ENCODE measurements at places on chromosomes 2 and 18.
A peak's percentile ranks its signal among the peaks of the same experiment; 100 is the strongest.

- no peak for DNase-seq
Measured at GRCh38 chr2:160242893-160243564, 43.0 kb upstream of the ITGB6 start.

- no peak for DNase-seq
Measured at GRCh38 chr2:217035967-217036366, 176.1 kb upstream of the TNP1 start.

GRCh38 chr2:162092658-162093556 is 18.9 kb upstream of the DPP4 start:
- DNase-seq = peak; percentile 16

DNA sequence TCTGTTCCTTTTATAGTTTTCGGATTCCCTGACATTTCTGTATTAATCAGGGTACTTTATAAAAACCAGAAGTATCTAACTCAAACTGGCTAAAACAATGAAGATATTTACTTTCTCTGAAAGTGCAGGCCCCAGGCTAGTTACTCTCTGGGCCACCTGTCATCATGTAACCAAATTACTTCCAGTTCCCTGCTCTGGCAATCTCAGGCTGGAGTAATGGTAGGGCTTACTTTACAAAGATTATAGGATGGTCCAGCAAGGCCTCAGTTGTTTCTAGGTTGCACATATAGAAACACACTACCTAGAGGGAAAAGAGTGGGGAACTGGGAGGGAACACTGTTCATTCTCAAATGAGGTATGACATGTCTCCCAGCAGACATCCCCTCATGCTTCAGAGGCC is 74.8 kb downstream of the CHST9 start:
- no peak for DNase-seq

DNA sequence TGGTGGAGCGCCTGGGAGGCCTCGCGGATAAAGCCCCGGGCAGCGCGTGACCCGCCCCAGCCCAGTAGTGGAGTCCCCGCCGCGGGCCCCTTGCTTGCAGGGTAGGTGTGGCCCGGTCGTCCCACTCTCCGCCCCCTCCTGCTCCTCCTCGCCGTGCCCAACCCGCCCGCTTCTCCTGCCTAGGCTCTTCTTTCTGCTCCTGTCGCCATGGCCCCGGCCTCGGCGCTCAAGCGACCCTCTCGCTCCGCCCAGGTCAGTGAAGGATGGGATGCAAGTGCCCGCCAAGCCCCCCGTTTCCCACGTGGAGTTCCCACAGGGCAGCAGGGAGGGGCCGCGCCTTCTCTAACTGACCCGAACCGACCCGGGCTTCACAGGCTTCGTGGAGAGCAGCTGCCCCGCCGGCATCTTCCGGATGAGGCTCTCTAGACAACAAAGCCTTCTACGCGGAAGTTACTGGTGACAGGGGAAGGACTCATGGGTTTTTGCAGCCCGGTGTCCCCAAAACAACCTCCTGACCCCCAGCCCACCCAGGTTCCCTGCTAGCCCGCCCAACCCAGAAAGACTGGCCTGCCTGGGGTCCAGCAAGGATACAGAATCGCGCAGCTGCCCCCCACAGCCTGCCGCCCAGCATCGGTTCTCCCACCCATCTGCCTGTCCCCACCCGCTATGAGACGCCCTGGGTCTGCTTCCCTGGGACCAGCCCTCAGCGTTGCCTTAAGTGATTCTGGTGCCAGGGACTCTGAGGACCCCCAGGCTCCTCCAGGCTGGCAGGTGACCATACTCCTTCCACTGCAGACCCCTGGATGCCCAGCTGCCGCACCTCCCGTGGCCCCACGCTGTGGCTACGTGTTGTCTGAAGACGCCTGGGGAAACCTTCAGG is 32.8 kb downstream of the TTC32 start:
- no peak for DNase-seq

DNA sequence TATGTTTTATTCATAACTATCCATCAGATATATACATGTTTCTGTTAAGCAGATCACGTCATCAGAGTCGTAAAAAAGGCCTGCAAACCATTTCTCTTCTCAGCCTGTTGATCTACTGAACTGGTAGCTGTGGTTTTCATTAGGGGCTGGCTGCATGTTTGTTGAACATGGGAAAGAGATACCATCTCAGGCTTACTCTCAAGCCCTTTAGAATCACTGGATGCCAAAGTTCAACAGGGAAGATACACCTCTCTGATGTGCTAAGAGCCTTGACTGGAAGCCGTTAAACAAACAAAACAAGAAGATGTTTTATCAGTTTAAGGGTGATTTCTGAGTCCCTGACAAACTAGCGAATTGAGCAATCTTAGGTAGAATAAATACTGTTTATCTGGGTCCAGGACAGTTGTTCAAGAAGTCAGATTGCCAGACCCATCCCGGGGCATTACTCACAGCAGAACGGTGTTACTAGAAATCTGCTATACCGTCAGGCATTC is 94.5 kb upstream of the LMAN1 start:
- no peak for DNase-seq

GRCh38 chr2:98469862-98470544 is 25.3 kb downstream of the INPP4A start:
- DNase-seq = no peak

- no peak for DNase-seq
Measured at GRCh38 chr2:37827911-37828511, 97.1 kb upstream of the RMDN2 start.

DNA sequence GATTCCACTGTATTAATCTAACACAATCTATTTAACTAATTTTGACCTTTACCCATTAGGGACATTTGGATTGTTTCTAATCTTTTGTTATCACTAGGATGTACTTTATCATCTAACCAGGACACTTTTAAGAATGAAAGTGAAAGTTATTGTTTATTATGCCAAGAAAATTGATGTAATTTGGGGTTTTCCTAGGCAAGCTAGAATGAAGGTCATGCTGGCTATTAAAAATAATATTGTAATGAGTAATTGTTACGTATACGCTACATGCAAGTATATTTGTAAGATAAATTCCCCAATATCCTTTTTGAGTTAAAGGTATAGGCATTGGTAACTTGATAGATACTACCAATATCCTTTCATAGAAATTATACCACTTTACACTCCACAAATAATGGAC is 74.6 kb downstream of the COL5A2 start:
- DNase-seq = no peak

- peak; percentile 54 for DNase-seq
Measured at GRCh38 chr2:219689676-219690628, 62.5 kb downstream of the SLC4A3 start.

- peak; percentile 22 for DNase-seq
Measured at GRCh38 chr2:172588931-172589330, 33.0 kb downstream of the PDK1 start.

GRCh38 chr2:105796131-105796638 is 51.5 kb downstream of the NCK2 start:
- no peak for DNase-seq

GRCh38 chr2:182509-183122 is 81.2 kb downstream of the SH3YL1 start:
- DNase-seq = no peak

DNA sequence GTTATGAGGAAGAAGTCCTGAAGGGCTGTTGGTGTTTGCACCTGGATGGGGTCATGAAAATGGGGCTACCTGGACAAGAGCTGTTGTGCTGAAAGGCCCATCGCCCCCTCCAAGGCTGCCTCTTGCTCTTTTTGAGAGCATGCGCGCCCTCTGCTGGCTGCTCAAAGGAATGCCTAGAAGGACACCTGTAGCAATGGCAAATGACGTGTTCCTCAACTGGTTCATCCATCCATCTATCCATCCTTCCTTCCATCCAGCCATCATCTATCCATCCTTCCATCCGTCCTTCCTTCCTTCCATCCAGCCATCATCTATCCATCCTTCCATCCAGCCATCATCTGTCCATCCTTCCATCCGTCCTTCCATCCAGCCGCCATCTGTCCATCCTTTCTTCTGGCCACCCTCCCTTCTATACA is 17.2 kb upstream of the RPL31 start:
- peak; percentile 78 for DNase-seq

DNA sequence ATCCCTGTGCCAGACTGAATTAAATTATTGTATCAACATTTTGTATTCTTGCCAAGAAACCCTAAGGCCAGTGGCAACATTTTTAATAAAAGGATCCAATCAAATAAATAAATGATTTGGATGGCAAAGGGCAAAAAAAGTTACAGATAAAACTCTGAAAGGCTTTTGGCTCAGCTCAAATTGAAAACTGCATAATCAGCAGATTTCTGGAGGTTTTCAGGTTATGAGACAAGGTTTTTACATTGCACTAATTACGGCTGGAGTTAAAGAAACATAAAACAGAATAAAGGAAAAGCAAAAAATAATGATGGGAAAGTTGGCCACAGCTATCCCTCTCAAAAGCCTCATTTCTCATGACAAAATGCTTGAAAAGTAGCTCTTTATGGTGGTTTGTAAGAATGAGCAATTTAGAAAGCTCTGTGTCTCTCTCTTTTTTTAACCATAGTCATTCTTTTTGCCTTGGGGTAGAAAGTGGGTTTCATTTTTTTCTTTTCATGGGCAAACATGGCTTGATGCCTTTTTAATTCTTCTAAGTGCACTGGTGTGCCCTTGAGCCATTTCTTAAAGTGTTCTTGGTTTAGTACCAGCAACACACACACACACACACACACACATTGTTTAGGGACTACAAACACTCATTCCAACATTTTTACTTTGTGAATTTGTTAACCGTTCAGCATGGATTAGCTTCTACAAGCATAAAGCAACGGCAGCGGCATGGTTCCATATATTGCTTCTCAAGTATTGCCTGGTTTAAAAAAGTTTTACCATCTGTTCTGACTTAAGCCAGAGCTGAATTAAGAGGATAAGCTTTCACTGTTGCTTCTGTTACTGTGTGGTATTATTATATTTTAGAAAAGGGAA is 747.1 kb upstream of the FSHR start:
- DNase-seq = no peak

DNA sequence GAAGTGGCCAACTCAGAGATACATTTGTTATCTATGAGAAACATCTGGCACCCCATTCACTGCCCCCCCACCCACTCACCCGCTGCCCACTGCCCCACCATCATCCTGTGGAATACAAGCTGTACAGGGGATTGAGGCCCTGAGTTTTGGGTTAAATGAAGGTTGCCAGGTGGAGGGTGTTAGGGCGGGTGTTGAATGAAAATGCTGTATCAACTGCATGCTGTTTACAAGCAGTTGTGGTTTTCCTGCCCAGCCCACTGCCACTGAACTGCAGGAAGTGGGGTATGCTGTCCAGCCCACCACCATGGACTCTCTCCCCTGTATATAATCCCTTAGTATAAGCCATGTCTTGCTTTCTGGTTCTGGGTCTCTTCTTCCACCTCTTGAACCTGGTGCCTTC is 481.9 kb downstream of the METTL4 start:
- no peak for DNase-seq

DNA sequence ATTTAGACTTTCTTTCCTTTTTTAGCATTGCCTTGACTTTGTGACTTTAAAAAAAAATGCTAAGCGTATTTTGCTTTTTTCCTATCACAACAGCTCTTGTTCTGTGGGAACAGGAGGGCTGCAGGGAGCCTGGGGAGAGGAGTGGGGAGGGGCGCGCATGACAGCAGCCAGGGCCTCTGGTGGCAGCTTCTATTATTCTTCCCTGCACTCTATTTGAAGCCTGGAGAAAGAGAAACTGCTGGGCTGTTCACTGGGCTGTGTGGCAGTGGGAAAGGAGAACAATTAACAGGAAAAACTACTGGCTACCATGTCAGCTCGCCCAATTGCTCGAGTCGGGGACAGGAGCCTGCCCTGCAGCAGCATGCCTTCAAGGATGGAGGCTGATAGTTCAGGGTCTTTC is 119.0 kb upstream of the ZBTB14 start:
- no peak for DNase-seq

- DNase-seq = no peak
Measured at GRCh38 chr2:20621366-20622295, 29.3 kb downstream of the HS1BP3 start.

DNA sequence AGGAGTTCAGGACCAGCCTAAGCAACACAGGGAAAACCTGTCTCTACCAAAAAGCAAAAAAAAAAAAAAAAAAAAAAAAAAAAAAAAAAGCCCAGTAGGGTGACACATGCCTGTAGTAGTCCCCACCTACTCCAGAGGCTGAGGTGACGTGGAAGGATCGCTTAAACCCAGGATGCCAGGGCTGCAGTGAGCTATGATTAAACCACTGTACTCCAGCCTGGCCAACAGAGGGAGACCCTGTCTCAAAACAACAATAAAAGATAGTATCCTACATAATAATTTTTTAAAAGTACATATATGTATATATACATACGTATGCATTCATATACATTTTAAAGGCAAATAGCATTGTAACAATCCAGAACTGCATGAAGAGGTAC is 51.7 kb downstream of the SOS1 start:
- DNase-seq = no peak

- DNase-seq = no peak
Measured at GRCh38 chr2:169480079-169480465, 778 bp downstream of the BBS5 start.

DNA sequence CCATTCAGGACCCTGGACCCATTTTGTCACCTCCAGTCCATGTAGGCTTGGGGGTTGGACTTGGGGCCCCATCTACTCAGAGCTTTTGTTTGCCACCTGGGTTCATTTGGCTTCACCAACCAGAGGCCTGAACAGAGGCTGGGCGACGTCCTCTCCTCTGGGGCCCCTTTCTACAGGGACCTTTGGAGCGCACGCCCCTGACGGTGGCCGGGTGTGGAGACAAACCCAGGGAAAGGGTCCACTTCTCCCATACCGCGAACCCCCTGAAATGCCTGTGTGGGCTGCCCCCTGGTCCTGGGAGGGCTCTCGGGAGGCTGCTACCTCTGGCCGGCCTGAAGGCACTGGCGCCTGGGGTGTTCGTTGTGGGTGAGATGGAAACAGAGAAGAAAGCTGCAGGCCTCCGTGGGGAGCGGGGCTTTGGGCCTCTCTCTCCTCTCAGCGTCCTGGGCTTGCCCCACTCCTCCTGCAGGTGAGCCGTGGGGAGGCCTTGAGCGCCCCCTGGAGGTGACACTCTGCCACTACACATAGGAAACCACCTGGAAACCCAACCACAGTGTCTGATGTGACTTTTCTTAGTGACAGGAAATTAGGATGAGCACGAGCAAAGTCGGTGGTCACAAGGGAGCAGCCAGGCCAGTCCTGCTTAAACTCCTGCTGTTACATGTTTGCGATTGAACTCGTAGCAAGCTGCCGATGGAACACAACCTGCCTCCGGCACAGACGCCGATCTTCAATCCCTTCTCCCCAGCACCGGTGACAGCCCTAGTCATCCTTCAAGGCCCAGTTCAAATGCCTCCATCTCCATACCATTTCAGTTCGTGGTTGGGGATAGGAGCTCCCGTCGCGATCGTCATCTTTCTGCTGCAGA is 12.0 kb upstream of the NTSR2 start:
- peak; percentile 59 for DNase-seq

DNA sequence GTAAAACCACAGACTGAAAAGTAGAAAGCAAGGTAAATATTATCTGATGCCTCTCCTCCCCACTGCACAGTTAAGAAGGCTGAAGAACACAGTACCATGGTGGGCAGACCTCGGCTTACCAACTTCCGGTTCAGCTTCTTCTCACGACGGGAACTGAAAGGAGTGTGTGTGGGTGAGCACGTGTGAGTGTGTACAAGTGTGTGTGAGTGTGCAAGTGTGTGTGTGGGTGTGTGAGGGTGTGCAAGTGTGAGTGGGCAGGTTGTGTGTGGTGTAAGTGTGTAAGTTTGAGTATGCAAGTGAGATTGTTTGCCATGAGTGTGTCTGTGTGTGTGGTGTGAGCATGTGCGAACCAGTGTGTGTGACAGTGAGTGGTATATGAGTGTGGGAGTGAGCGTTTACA is 103.5 kb downstream of the ADD2 start:
- DNase-seq = no peak

- peak; percentile 26 for DNase-seq
Measured at GRCh38 chr2:65017335-65017734, 28.1 kb downstream of the SLC1A4 start.

Data from HT-29 (cell line).